ENCODE measurements at places on chromosomes 1 and 21.
A peak's percentile ranks its signal among the peaks of the same experiment; 100 is the strongest.

GRCh38 chr1:169526120-169526832 lies 40.5 kb upstream of the SLC19A2 start:
- DNase-seq = no peak

GRCh38 chr1:232472485-232473041 lies 157.4 kb downstream of the SIPA1L2 start:
- DNase-seq = no peak

GRCh38 chr1:31798433-31799195 lies 17.2 kb downstream of the SPOCD1 start:
- DNase-seq = no peak

DNA sequence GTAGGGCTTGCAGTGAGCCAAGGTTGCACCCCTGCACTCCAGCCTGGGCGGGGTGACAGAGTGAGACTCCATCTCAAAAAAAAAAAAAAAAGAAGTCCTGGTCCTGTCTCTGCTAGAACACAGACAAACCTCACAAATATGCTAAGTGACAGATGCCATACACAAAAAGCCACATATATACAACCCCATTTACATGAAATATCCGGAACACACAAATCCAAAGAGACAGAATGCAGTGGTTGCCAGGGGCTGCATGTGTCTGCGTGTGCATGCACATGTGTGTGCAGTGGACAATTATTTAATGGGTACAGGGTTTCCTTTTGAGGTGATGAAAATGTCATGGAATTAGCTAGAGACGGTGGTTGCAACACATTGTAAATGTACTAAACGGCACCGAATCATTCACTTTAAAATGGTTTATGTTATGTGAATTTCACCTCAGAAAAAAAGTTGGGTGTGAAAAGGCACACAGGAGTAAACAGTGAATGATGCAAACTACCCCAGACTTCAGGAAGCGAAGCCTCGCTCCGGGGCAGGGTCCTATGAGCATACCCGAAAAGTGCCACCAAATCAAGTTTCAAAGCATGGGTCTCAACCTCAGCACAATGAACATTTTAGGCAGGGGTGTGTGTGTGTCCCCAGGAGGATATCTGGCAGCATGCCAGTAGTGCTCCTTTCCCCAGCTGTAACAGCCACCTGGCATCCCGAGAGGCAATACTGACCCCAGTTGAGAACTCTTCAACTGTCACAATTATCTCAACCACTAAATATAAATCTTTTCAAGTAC lies 48.3 kb downstream of the GNB1 start:
- DNase-seq = peak; percentile 24

DNA sequence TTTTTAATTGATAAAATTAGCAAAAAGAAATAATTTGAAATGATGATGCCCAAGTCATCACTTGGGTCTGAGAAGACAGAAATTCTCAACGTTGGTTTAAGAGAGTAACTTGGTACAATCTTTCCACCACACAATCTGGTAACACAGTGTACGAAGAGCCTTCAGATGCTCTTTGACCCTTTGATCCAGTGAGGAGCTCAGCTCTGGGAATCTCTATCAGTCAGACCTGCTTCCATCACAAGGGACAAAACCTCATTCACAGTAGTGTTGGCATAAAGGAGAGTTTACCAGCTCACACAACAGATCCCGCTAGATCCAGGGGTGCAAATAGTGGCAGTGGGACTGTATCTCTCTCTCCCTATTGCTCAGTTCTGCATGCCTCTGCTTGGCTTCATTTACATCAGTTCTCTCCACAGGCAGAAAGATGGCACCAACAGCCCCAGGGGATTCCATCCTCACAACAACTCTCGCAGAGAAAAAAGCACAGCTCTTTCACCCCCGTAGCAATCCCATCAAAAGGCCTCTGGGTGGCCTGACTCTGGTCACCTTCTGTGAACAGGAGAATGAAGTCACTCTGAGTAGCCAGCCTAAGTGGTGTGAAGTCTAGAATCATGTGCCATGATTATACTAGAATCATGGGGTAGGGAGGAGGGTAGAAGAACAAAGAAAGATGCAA lies 119.7 kb downstream of the ZNF281 start:
- peak; percentile 46 for DNase-seq

GRCh38 chr1:48701445-48701844 lies 75.2 kb downstream of the BEND5 start:
- DNase-seq = no peak

GRCh38 chr21:42779431-42779861 lies 99.9 kb downstream of the WDR4 start:
- DNase-seq = no peak

DNA sequence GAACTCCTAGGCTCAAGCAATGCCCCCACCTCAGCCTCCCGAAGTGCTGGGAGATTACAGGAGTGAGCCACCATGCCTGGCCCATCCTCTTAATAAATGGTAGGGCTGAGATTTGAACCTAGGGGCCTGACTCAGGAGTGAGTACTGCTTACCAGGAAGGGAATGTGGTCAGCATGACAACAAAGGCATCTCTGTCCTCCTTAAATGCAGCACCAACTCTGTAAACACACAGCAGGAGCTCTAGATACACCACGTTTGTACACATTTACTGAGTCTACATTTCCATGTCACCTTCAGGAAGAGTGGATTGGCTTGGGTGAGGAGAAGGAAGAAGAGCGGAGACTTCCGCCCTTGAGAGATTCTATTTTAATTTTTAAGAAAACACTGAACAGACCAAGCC lies 38.5 kb downstream of the HIVEP3 start:
- DNase-seq = no peak

- DNase-seq = peak; percentile 10
Measured at GRCh38 chr1:64687725-64688327, 57.0 kb upstream of the RAVER2 start.

DNA sequence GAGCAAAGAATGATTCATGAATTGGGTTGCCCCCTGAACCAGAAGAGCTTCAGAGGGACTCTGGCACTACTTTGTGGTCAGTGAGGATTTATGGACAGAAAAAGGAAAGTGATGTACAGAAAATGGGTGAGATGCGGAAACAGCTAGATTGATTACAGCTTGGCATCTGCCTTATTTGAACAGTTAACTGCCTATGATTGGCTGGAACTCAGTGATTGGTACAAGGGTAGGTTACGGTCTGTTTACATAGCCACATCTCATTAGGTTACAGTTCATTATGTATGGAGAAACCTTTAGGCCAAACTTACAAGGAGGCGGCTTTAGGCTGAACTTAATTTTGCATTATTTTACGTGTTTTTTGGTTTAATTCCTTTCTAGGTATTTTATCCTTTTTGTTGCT lies 29.0 kb upstream of the RHOU start:
- DNase-seq = no peak

DNA sequence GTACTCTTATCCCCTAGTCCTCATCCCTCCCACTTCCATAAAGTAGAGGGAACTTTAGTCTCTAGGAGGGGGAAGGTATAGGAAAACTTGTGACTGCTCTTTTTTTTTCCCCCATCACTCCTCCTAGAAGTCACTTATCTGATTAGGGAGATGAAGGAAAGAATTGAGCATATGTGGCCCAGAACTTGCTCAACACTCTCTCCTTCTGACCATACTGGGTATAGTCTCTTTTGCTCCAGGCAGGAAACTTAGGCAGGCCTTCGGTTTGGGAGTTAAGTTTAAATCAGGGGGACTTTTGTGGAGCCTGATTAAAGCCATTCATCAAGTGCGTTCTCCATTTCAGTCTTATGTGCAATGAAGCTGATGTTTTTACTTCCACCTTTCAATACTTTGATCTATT lies 5.8 kb downstream of the UBE2U start:
- no peak for DNase-seq

DNA sequence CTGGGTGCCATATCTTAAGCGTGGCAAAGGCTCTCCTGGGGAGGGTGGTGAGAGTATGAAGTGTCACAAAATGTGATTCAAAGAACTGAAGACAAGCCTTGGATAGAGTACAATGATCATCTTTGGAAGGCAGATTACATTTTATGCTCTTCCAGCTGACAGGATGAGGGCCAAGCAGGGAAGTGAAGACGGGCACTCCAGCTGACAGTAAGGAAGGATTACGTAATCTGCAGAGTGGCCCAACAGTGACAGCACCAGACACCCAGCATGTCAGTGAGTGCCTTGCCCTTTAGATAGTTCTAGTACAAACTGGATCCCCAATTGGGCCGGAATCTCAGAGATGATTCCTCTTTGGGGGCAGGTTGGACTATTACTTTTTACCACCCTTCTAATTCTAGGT lies 52.7 kb downstream of the UBE2T start:
- no peak for DNase-seq

DNA sequence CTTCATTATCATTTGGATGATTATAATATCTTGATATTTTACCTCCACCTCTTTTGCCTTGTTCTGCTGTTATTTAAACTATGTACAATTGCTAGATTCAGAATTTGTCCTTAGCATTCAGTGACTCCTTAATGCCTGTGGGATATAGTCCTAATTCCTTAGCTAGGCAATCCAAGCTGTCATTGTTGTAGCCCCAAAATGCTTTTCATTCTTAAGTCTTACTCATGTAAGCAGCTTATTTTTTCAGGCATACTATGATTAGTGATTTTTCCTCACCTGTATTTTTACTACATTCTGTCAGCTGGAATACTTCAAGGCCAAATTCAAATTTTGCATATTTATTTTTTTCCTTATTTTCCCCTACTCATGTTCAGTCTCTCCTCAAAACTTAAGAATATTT lies 13.4 kb downstream of the PKN2 start:
- no peak for DNase-seq

DNA sequence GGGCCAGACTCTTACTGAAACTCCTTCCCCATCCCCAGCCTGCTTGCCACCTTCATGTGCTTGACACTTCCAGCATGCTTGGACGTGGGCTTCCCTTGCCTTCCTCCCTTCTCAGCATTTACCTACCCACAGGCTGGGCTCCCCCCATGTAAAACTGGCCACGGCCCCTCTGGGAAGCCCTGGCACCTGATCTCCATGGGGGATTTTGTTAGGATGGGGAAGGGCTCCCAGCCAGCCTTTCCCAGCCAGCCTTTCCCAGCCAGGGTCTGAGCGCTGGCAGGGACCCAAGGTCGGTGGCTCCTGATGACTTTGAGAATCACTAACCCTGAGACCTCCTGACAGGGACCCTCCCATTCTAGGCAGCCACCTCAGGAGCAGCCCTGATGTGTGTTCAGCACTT lies 6.7 kb downstream of the ALX3 start:
- DNase-seq = no peak

GRCh38 chr1:199109160-199109559 lies 470.3 kb downstream of the PTPRC start:
- no peak for DNase-seq

DNA sequence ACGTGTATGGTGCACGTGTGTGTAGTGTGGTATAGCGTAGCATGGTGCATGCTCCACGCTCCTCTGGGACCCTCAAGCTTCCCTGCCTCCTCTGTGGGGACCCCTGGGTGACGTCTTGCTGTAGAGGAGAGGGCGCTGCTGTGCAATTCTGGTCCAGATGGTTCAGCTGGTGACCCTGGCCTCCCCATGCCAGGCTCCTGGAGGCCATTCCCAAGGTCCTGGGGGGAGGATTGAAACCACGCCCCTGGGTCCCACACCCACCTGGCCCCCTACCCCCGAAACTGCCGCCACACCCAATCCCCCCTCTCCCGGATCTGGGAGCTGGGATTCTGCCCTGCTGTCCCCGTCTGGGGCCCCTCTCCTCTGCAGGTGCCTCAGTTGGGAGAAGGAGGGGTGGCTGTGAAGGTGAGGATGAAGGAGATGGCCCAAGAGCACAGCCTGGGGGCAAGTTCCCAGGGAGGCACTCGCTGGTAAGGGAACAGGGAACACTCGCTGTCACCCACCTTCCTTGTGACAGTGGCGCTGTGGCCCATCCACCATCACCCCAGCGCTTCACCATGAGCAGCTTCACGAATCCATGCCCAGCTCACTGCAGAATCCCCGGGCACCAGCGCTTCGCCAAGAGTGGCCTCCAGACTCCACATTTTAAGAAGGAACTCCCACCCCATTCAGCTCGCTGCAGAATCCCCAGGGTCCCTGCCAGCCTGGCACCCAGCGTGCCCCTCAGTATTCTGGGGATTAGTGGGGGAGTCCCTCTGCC lies 38.0 kb downstream of the WDR4 start:
- no peak for DNase-seq

- DNase-seq = no peak
Measured at GRCh38 chr1:172818841-172819527, 160.1 kb downstream of the FASLG start.

GRCh38 chr1:116887212-116887611 lies 22.5 kb upstream of the PTGFRN start:
- DNase-seq = no peak

DNA sequence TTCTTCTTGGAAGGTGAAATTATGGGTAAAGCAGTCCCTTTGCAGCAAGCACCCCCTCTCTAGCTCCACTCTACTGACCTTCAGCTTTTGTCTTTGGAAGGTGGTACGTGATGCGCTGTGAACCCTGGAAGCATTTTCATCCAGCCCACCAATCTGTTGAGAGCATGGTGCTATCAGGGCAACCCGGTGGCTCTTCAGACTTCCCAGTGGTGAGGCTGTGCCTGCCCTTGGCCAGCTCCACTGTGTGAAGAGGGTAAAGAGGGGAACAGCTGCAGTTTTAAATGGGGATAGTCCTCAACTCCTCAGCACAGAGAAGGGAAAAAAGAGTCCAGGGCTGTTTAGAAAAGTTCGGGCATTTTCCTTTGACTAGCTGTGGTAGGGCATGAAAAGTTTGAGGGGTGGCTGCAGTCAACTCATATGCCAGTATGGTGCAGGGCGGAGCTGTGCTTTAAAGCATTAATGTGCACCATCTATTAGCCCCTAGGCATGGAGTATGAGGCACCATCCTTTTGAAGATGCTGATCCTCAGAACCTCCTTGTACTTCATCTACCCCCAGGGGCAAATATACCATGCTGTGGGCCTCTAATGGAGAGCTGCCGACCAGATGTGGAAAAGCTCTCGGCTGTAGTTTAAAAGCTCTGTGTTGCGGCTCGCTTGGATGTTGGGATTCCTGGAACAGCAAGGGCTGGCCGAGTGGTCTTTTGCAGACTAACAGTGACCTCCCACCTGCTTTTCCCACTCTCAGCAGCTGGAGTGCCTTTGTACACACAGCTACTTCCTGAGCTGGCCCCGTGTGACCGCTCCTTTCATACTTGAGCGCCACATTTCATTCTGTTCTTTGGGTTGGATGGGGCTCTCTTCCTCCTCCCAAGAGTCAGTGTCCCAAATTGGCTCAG lies 123.0 kb downstream of the PEX14 start:
- DNase-seq = no peak

GRCh38 chr1:27438621-27439061 lies 46.2 kb downstream of the GPR3 start:
- DNase-seq = peak; percentile 30
